ENCODE measurements at places on chromosomes 4 and X.

GRCh38 chrX:19746919-19747651 lies 140.3 kb downstream of the SH3KBP1 start:
- DNase-seq = no peak

DNA sequence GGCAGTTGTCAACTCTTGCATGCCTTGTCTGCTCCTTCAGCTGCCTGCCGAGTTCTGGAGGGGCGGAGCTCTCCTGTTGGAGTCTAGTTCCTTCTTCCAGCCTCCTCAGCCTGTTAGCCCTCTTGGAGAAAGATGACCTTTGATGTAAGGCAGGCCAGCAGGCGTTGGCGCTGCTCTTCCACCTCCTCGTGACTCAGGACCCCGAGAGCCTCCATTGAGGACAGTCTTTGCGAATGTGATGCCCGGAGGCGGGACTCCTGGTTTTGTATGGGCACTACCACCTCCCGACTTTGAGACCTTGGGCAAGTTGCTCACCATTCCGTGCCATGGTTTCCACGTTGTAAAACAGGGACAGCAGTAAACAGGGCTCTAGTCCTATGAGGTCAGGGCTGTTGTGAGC lies 108.3 kb downstream of the TENM3 start:
- DNase-seq = no peak

- no peak for DNase-seq
Measured at GRCh38 chr4:92189146-92189545, 114.6 kb upstream of the GRID2 start.

DNA sequence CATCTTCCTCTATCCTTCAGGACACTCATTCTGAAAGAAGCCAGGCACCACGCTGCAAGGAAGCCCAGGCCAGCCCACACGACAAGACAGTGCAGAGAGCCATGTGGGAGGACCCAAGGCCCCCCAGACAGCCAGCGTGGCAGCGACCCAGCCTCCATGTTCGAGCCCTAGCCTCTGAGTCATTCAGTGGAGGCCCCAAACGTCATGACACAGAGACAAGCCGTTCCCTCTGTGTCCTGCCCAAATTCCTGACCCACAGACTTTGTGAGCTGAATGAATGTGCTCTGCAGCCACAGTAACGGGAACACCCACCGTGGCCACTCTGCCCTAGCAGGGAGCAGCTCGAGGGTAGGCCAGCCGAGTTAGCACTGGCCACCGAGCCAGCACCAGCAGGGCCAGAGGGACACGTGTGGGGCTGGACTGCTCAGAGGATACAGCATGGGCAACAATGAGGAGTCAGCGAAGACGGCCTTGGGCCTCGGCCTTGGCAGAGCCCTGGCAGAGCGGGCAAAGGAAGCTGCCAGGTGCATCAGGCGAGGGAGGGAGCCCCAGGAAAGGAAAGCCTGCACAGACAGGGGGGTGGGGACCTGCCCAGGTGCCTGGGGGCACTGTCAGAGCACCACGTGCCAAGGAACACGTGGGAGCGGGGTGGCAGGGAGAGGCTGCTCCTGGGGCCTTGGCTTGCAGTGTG lies 8.6 kb downstream of the BLOC1S4 start:
- no peak for DNase-seq

GRCh38 chr4:188107931-188108843 lies 1.2 kb downstream of the TRIML2 start:
- no peak for DNase-seq

DNA sequence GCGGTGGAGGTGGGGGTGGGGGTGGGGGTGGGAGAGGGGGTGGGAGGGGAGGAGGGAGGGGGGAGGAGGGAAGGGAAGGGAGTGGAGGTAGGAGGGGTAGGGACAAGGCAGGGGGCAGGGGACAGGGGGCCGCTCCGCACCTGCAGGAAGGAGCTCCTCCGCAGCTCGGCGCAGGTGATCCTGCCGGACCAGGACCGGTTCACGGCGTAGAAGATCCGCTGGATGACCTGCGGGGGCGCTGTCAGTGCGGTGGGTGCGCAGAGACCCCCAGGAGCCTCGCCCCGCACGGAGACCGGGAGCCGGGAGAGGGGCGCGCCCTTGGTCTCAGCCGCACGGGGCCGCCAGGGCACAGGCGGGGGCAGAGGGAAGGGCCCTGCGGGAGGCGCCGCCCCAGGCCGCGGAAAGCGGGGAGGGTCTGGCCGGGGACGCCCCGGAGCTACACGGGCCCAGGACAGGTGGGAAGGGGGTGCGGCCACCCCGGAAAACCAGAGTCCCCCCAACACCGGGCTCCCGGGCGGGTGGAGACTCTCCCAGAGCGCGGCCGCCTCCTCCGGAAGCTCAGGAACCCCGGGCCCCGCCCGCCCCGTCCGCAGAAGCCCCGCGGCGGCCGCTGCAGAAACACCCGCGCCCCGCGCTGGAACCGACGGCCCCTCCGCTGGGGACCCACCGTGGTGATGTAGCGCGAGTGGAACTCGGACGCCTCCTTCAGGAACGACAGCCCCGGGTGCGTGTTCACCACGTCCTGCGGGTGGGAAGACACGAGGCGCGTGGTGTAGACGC lies 27.6 kb upstream of the GTPBP6 start:
- no peak for DNase-seq

- DNase-seq = no peak
Measured at GRCh38 chrX:122445466-122445865, 738.6 kb upstream of the GRIA3 start.

DNA sequence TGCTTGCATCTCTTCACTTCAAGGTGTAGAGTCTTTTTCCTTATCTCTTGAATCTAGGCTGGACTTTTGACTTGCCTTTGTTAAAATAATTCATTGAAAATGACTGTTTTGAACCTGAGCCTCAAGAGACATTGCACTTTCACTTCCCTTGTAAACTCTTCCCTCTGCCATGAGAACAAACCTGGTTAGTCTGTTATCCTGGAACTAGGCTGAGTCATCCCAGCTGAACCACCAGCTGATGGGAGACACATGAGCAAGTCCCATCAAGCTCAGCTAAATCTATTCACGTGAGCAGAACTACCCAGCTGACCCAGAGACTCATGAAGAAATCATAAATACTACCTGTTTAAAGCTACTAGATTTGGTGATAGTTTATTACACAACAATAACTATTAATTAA lies 202.3 kb upstream of the CENPE start:
- DNase-seq = no peak

- no peak for DNase-seq
Measured at GRCh38 chrX:148914783-148915182, 414.4 kb downstream of the AFF2 start.

DNA sequence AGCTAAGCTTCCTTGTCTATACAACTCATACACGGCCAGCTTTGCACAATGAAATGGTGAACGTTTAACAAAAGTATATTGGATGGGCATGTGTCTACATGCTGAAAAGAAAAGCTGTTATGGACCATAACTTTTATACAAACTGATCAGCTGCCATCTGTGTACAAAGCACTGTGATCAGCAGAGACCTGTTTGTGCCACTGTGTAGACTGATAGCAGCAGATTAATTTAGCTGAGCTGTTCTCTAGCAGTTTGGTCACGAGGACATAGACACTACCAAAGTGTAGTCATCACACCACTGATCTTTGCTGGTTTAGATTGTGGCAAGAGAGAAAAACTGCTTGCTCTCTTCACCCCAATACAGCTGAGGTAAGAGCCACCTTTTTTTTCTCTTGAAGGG lies 124.5 kb downstream of the RAPGEF2 start:
- DNase-seq = no peak

- DNase-seq = no peak
Measured at GRCh38 chr4:76024065-76024464, 768 bp upstream of the CXCL10 start.

GRCh38 chr4:5474756-5475155 lies 233.6 kb downstream of the EVC2 start:
- DNase-seq = no peak

DNA sequence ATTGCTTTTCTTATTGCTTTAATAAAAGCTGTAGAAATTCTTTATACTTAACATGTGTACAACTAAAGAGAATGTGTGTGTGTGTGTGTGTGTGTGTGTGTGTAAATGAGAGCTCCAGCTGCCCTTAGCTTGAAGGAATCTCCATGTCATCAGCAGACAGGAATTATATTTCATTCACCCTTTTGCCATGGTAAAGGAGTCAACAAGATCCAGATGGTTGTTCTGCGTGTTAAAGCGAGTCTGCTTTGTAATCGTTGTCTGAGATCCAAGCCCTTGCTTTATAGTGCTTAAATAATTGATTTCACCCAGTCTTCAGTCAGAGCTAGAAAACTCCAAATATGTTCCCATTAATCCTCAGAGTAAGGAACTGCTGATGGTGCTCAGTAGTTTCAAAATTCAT lies 285.5 kb downstream of the PDGFC start:
- no peak for DNase-seq

DNA sequence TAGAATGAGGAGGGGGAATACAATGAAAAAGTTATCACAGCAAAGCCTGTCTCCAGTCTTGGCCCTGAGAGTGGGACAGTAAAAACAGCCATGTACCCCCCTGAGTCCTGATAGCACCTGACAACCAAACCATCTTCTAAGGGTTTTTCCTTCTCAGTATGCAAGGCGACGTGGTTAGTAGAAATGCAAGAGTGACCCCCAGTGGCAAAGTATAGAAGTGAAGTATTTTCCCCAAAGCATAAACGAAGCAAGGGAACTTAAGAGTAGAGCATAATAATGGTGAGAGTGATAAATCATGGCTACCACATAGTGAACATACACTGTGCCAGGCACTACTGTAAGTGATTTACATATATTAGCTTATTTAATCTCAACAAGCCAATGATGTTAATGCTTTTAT lies 52.8 kb downstream of the FAM47C start:
- no peak for DNase-seq

DNA sequence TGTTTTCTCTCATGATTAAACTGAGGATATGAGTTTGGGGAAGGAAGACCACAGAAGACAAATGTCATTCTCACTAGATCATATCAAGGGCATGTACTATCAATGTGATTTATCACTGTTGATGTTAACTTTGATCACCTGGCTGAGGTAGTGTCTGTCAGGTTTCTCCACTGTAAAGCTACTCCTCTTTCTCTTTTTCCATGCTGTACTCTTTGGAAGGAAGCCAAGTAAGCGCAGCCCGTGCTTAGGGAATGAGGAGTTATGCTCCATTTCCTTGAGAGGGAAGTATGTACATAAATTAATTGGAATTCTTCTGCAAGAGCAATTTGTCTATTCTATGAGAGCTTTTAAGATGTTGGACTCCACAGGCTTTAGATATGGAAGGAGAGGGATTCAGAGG lies 4.0 kb upstream of the KANTR start:
- no peak for DNase-seq

GRCh38 chr4:6378493-6379445 lies 93.6 kb downstream of the PPP2R2C start:
- no peak for DNase-seq

DNA sequence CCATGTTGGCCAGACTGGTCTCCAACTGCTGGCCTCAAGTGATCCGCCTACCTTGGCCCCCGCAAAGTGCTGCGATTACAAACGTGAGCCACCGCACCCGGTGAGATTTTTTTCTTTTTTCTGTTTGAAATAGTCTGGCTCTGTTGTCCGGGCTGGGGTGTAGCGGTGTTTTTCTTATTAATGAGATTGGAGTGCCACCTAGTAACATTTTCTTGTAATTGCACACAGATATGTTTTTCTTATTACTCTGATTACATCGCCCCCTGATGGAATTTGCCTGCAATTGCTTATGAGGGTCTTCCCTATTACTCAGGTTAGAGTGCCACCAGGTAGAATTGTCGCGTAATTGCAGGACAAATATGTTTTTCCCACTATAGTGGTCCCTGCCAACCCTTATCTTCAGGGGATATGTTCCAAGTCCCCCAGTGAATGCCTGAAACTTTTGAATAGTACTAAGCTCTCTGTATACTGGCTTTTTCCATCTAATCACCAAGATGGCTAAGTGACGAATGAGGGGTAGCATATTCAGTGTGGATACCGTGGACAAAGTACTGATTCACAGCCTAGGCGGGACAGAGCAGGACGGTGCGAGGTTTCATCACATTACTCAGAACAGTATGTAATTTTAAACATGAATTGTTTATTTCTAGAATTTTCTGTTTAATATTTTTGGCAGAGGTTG lies 8.6 kb upstream of the PDHA1 start:
- DNase-seq = no peak

DNA sequence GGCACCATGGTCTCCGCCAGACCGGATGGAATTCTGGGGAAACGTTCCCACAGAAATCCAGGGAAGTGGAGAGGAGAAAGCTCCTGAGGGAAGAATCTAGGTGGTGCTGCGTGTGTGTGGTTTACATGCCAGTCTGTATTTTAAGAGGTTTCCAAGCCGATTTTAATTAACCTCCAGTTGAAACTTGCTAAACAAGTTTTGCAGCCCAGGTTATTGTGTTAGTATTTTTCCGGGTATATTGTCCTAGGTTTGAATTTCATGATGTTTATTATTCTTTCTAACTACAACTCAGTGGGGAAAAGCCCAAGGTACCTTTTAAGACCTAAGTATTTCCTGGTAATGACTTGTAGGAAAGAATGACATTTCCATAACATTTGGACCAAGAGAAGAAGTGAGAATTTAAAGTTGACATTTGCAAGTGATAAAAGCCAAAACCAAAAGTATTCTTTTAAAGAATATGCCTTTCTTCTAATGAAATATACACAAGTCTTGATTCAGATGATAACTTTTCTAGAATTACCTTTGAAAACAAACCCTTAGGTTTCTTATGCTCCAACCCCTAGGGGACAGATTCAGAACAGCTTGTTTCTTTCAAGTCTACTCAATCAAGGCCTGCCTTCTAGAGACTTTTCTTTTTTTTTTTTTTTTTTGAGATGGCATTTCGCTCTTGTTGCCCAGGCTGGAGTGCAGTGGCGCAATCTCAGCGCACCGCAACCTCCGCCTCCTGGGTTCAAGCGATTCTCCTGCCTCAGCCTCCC lies 14.6 kb downstream of the SAT1 start:
- DNase-seq = no peak

DNA sequence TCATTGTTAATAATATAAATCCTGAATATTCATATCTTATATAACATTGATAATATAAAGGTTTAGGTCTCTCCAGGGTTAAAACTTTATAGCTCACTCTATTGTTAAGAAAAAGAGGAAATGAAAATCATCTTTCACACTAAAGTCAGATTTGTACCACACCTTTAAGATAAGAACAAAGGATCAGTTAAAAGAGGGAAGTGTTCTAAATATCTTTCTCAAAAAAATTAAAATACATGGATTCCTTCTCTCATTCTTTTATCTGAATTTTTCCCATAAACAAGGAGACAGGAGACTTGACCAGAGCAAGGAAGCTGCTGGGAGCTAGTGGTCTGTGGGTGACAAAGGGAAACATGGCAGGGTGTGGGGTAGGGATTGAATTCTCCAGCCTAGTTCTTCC lies 323.0 kb upstream of the CPXCR1 start:
- no peak for DNase-seq

GRCh38 chr4:157932936-157933335 lies 239.9 kb downstream of the GASK1B start:
- no peak for DNase-seq

DNA sequence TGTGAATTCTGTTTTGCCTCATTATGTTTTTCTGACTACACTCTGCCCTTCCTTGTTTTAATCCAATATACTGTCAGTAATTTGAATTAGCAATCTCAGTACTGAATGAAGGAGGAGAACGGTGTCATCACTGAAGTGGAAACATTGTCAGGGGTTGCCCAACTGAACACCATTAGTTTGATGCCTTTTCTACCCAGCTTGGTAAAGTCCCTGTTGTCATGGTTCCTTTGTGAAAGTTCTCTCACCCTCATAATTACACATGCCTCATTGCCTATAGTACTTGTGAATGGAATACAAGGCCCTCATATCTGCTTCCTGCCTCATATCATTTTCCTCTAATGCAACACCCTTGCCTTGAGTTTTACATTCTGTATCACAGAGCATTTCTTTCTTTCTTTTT lies 76.9 kb downstream of the RRAGB start:
- DNase-seq = no peak
